Activated CD4-positive, alpha-beta T cell treated with anti-CD3 and anti-CD28 coated beads, Interleukin-2, amount 50 U/mL, for 1 hour (primary cell): ENCODE measurements at places on chromosomes 3 and 15.

- DNase-seq, result no peak
Observed at GRCh38 chr15:36841193-36841592, 259.2 kb downstream of the MEIS2 start.

DNA sequence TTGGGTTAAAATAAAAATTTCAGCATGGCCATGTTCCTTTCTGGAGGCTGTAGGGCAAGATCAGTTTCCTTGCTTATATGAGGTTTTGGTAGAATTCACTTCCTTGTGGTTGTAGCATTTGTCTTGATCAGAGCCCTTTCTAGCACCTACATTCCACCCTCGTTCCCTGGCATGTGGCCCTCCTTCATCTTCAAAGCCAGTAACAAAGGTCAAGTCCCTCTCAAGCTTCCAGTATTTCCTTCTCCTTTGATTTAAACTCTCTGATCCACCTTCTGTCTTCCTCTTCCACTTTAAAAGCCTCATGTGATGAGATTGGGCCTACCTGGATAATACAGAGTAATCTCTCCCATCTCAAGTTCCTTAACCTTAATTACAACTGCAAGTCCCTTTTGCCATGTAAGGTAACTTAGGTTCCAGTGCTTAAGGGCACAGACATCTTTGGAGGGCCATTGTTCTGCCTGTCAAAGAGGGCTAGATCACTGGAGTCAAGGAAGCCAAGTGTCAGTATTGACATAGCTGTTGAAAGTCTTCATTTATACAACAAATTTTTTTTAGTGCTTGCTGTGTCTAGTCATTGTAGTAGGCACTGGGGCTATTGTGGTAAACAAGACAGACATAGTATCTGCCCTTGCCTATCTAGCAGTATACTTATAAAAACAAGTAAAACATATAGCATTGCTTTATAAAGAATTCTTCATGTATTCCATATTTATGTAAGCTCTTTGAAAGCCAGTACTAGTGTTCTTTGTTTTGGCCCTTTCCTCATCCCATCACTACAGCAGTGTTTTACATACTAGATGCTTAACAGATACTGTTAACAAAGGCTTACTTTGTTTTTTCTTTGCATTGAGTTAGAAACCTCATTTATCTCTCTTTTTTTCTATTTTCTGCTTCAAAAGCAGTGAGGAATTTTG lies 40.7 kb downstream of the GLCE start:
- DNase-seq, result no peak

DNA sequence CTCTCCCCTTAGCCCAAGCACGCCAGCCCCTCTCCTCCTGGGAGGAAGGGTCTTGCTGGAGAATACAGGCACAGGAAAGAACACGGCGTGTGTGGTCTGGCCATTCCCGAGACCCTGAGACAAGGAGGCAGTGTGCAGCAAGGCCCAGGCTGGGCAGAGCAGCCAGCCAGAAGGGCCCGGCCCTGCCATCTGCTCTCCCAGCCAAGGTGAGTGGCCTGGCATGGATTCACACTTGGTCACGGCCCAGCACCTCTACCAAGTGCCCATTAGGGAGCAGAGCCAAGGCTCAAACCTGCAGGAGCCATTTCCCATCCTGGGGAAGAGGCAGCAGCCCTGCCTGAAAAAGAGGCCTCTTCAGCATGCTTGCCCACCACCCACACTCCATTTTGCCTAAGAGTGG lies 28.6 kb downstream of the MEGF11 start:
- no peak for DNase-seq

DNA sequence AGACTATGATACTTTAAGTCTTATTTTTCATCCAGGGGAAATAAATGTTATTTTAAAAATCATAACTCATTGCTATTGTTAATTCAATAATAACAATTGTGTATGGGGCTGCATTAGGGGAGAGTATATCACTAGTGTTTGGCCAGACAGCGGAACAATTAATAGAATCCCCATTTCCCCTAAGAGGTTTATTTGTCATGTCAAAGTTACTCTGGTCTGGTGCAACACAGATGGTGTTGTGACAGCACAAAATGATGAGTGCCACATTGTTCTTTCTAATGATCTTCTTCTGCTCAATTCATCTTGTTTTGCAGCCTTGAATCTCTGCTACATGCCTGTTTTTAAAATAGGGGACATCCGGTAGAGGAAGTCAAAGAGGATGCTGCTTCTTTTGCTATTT lies 351.6 kb downstream of the NSUN3 start:
- DNase-seq, result no peak

- no peak for DNase-seq
Observed at GRCh38 chr3:16448639-16449070, 64.8 kb downstream of the RFTN1 start.

DNA sequence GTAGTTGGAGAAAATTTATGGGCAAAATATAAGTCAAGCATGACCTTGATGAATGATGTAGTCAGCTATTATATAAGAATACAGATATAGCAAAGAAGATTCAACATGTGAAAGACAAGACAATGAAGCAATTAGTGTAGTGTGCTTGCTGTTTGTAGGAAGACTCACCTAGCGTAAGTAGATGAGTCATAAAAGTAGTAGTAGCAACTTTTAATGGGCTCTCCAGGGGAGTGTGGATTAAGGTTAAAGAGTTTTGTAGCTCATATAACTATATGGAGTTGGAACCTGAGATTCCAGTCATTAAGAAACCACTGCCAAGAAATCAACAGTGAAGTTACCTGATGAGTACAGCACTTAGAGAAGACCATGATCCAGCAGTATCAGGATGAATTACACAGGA lies 444.7 kb upstream of the CNTN3 start:
- DNase-seq, result no peak
